PC-9 (cell line): ENCODE measurements at places on chromosomes 1 and 21. TPM values are rescaled to one million over a fixed set of nuclear protein-coding genes. Genes with fewer than 3 reads are reported as not detected.

DNA sequence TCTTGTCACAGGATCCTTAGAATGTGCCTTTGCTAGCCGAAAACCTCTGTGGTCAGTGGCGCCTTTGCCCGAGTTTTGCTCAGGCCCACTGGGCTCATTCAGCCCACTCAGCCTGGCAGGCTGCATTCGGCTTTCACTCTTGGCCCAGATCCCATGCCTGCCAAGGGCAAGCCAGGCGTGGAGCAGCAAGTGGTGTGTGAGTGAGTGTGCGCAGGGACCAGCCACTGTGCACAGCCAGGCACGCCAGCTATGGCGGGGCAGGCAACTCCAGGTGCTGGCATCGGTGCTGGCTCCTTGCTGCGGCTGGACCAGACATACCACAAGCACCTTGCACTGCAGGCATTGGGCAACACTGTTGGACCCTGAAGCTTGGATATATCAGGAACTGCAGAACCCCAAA is 1145.1 kb upstream of the NCAM2 start:
- no peak for DNase-seq

Gene AKT3
- total RNA-seq = 105 and 133 TPM in 2 replicates

GRCh38 chr1:93015590-93015989 is 54.3 kb upstream of the DIPK1A start:
- peak; percentile 16 for DNase-seq

- DNase-seq = no peak
Measured at GRCh38 chr1:64967381-64967780, 1.0 kb upstream of the JAK1 start.

Gene MR1
- total RNA-seq = 11.2 and 15.5 TPM in 2 replicates

Gene RORC
- total RNA-seq = 0.35 and 0.70 TPM in 2 replicates
